ENCODE measurements at places on chromosomes 2 and 18.

DNA sequence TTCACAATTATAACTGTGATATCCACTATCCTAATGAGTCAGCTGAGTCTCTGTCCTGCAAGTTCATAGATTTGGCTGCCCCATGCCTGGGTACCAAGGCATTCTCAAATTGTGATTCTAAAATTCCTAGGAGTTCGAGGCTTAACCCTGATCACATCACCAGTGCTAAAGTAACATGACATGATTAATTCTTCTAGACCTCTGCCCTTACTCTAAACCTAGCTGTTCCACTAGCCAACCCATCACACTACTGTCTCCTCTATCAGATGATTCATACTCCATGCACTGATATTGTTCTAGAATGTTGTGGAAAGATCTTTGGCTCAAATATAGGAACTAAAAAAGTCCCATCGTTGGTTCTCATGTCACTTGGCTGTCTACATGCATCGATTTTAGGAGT lies 487.6 kb downstream of the PIK3C3 start:
- no peak for DNase-seq

- DNase-seq: no peak
These were observed 52.4 kb upstream of the PPM1B start for GRCh38 chr2:44116319-44116718.

DNA sequence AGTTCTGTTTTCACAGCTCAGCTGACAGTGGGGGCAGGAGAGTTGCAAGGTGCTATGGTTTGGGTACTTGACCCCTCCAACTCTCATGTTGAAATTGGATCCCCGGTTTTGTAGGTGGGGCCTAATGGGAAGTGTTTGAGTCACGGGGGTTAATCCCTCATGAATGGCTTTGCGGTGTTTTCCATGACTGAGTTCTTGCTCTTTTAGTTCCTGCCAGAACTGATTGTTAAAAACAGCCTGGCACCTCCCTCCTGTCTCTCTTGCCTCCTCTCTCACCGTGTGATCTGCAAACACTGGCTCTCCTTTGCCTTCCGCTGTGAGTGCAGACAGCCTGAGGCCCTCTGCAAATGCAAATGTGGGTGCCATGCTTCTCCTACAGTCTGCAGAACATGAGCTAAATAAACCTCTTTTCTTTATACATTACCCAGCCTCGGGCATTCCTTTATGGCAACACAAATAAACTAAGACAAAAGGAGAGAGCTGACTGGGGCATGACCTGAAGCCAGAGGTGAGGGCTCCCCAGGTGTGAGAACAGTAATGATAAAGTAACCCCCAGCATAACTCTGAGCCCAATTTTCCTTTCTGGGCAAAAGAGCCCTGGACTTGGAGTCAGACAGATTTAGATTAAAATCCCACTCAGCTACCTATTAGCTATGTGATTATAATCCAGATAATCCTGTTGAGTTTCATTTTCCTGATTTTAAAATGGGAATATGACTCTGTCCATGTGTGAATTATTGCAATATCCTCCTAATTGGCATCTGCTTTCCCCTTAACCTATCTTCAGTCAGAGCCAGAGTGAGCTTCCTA lies 64.9 kb upstream of the CAPN13 start:
- no peak for DNase-seq

DNA sequence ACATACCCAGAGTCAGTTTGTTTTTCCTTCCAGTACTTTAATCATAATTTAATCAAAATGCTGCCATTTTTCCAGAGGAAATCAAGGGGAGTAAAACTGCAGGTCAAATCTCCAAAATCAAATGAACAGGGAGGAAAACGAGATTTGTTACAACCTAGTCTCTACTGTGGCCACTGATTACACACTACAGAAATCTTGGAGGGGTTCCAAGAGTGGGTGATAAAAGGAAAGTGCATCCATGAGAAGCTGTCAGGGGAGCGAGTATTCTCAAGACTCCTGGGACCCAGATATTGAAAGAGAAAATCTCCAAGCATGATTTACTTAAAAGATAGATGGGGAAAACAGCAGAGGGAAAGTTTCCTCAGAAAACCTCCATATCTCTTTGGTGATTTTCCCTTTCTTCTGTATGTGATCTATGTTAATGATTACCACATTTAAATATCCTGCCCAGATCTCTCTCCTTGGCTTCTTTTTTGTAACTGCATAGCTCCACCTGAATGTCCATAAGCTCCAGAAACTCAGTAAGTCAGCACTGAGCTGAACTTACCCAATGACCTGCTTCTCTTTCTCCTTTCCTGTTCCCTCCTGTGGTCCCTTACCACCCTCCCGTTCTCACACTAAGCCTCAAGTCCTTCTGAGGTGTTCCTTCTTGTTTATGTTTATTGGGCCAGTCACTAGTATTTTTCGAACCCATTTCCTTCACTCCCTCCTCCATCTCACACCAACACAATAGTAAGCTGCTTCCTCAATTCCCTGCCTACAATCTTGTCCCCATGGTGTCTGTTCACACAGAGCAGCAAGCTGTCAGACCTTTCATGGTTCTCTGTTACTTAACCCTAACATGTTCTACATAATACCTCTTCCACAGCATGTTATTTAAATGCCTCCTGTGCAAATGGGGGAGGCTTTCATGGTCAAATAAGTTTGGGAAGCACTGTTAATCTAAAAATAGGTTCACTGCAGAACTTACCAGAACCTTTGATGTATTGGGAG lies 73.9 kb upstream of the TWSG1 start:
- DNase-seq: no peak

- no peak for DNase-seq
These were observed 142.7 kb downstream of the AGAP1 start for GRCh38 chr2:235636546-235636945.

- DNase-seq: no peak
These were observed 138.3 kb upstream of the NRXN1 start for GRCh38 chr2:51170273-51170672.

DNA sequence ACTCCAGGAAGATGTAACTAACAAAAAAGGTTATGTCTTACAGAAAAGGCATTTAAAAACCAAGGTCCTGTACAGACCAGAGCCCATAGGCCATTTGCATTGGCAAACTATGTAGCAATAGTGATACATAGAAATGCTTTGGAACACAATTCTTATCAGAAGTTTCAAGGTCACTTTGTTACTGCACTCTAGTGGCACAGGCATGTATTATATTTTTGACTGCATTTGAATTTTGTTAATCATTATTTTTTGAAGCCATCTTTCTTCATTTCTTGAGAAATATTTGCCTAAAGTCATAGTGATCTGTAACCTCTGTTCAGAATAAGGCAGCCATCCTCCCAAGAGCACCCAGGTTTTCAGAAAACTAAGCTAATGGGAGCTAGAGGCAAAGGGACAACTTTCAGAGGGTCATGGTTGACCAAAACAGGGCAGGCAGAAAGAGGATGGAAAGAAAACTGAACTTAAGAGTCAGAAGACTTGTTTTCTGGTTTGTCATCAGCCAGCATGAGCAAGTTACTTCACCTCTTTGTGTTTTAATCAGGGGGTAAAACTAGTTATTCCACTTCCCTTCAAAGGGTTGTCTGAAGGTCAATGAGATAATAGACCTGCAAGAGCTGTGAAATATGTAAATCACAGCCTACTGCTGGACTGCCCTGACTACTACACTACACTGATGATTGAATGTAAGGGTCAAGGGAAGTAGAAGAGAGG lies 41.5 kb downstream of the SLC38A11 start:
- DNase-seq: no peak

GRCh38 chr18:43744960-43745745 lies 467.9 kb upstream of the SYT4 start:
- no peak for DNase-seq

- DNase-seq: no peak
These were observed 169.9 kb upstream of the SLC39A10 start for GRCh38 chr2:195486987-195487644.

GRCh38 chr2:35803126-35803525 lies 552.5 kb upstream of the CRIM1 start:
- no peak for DNase-seq

DNA sequence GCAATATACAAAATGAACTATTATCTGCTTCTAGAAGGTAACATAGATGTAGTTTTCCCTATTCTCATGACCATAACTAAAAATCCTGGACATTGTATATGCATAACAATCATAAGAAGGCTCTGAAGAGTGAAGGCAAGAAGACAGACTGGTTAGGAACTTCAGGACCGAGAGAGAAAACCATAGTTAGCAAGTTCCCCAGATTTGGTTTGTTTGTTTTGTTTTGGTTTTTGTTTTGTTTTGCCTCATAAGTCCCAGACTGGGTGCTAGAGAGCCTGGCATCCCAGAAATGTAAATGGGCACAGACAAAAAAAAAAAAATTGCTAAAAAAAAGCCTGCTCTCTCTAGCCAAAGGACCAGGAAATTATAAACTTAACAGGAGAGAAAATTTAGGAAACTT lies 192.2 kb upstream of the FBXO11 start:
- DNase-seq: no peak

- DNase-seq: no peak
These were observed 299.3 kb downstream of the CELF4 start for GRCh38 chr18:37266290-37266689.

DNA sequence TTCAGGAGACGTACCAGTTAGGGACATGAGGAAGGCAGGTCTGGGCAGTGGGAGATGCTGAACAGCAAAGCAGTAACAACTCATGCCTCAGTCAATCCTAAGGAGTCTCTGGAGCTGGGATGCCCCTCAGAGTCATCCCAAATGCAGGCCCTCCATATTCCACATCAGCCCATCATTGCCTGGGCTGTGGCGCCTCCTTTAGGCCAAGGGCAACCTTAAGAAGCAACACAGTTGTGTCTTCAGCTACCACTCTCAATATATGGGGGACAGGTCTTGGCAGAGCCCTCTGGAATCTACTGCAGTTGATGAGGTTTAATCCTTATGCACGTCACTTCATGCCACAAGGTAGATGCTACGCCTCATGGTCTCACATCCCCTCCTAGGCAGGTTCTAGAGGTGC lies 682.0 kb upstream of the RAB6C start:
- no peak for DNase-seq

- DNase-seq: no peak
These were observed 214.4 kb downstream of the FHOD3 start for GRCh38 chr18:36511791-36512352.

GRCh38 chr2:196249860-196250259 lies 78.5 kb upstream of the STK17B start:
- DNase-seq: no peak

GRCh38 chr2:54083445-54083844 lies 32.0 kb upstream of the ACYP2 start:
- no peak for DNase-seq

DNA sequence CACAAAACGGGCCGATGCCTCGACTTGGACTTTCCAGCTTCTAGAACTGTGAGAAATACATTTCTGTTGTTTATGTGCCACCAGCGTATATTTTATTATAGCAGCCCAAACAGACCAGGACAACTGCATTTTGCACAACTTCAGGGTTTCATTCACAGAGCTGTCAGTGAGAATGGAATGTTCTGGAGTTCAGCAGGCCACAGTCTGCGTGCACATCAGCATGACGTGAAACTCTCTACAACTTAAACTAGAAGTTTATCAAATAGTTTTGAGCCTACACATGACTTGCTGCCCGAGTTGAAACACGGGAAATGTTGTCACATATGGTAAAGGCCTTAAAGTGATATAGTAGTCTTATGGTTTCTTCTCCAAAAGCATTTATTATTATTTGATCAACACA lies 3.9 kb upstream of the TRIB2 start:
- no peak for DNase-seq

- no peak for DNase-seq
These were observed 149.8 kb downstream of the COPS8 start for GRCh38 chr2:237235383-237236095.

DNA sequence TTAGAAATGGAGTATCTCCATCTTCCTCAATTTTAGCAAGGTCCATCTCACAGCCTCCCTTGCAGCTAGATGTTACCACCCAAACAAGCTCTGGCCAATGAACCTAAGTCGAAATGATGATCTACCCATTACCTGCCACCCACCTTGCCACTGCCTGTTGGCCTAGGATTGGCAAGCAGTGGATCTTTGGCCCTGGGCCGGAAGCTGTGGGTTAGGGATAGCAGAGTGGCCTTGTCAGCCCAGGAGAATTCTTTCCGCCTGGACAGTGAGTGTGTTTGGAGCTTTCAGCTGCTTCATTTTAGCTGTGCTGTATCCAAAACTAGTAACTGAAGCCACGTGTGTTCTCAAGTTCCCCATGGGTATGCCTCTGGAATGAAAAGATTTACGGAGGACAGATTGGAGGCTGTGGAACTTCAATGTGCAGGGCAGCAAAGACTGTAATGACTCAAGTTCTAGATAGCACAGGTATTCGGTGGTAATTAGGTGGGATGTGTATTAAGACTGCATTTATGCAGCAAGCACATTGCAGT lies 7.7 kb upstream of the PARD6G start:
- DNase-seq: no peak

- DNase-seq: no peak
These were observed 1274.5 kb upstream of the CRIM1 start for GRCh38 chr2:35081001-35081621.

GRCh38 chr18:46950064-46950656 lies 32.8 kb downstream of the KATNAL2 start:
- DNase-seq: no peak

GRCh38 chr2:96156011-96156820 lies 11.0 kb upstream of the DUSP2 start:
- DNase-seq: no peak

DNA sequence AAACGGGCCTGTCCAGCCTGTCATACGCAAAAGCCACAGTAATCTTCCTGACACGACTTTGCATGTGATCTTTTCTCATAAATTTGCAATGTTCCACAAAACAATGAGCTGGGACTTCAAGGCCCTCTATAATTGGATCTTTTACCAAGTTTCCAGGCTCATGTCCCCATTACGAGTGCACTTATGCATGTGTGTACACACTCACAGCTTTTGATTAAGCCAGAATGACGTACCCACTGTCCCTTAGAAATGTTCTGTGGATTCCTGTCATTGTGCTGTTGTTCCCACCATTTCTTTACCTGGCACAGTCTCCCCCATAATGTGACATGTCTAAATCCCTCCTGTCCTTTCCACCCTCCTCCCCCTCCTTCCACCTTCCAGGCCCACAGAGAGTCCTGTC lies 19.7 kb upstream of the TMEM247 start:
- DNase-seq: no peak

- DNase-seq: no peak
These were observed 484.2 kb downstream of the DLGAP1 start for GRCh38 chr18:3970929-3971328.

DNA sequence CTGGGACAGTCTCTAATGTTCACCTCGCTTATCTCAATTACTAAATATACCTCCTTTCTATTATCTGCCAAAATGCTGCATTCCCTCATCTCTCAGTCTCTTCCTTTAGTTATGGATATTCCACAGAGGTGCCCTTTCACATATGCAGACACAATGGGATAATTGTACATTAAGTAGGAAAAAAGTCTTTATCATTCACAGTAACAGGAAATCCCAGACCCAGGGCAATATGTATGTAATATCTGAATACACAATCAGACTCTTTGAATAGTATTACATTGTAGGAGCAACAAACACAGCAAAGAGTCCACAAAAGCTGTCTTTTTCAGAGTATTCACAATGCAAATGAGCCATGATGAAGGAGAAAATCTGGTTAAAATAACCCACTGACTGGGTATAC lies 1399.0 kb upstream of the ZEB2 start:
- DNase-seq: no peak

Data from hippocampal formation (tissue), 2 donors.